ENCODE measurements at places on chromosomes 3 and 15. TPM values are rescaled to one million over a fixed set of nuclear protein-coding genes. Genes with fewer than 3 reads are reported as not detected.

DNA sequence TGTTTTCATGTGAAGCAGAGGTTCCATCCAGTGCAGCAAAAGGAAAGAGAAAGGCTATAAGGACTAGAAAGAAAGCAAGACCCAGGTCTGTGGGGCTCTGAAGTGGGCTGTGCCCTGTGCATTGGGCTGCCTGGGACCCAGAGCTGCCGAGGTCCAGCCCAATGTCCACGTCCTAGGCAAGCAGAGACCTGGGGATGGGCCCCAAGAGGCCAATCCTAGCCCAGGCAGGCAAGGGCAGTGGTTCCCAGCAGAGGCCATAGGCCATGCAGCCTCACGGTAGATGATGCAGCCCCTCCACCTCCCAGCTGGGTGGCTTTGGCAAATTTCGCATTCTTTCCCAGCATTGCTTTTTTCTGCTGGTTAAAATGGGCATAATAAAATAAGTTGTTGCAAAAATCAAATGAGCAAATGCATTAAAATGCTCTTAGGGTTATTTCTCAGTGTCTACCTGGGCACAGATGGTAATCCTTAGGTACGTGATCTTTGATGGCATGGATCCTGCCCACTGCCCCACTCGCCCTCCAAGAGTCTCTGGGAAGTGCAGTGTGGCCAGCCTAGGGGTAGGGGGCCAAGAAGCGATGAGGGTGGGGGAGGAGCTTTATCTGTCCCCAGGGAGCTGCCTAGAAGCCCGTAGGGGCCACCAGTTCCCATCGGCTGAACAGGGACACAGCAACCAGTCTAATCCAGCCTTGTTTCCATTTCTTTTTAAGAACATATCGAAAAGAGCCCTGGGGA lies 22.3 kb upstream of the GP9 start:
- no peak for DNase-seq

GRCh38 chr3:24640330-24640877 lies 145.8 kb upstream of the THRB start:
- no peak for DNase-seq

- DNase-seq: no peak
Measured at GRCh38 chr3:114454551-114455251, 160.9 kb downstream of the TIGIT start.

DNA sequence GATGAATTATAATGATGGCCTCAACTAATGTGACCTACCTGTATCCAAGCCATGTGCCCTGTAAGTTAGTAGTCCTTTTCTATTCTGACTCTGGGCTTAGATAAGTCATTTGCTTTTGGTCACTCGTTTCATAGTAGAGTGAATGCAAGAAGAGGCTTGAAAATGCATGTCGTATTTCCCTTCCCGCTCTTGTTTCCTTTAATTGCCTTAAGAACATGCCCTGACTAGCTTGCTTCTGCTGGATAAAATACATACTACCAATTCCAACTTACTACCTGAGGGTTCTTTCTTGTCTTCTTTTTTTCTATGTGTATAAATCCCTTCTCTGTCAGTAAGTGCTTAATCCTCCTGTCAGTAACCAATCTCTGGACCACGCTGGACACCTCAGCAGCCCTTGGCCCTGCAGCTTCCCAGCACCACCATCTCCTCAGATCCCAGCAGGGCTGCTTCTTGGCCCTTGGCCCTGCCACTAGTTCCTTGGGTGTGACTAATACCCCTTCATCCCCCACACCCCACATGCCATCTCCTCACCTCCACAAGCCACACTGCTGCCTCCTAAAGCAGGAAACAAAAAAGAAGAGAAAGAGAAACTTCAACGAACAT lies 771.7 kb downstream of the IGSF11 start:
- DNase-seq: no peak

- DNase-seq: no peak
Measured at GRCh38 chr15:29672923-29673809, 149.1 kb downstream of the TJP1 start.

GRCh38 chr3:46995901-46996562 lies 16.6 kb downstream of the NBEAL2 start:
- no peak for DNase-seq

DNA sequence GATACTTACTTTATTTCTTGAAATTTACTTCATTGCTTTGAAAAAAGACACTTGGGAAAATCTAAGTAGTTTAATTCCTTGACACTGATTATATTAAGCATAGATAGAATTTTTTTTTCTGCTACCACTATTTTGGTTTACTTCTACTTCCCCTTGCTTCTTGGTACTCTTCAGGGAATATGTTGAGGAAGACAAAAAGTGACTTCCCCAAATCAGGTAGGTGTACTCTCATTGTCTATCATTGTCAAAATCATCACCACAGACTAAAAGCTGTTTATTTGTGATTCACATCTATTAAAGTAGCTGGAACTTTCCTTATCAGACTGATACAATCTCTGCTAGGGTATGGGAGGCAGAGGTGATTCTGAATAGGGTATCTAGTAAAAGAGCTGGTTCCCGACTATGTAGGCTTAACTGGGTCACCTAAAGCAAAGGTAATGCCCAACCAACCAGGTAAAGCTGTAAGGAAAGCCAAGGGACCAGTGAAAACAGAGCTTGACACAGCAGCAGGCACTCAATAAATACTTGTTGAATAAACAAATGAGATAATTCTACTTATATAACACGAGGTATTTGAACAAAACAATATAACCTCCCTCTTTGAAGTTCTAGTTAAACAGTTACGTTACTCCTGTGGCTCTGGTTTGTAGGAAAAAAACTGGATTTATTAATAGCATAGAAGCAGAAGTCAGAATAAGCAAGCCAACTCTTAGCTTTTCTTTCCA lies 346.9 kb downstream of the PLCL2 start:
- DNase-seq: no peak

GRCh38 chr3:133905376-133905775 lies 9.7 kb upstream of the RAB6B start:
- DNase-seq: no peak

DNA sequence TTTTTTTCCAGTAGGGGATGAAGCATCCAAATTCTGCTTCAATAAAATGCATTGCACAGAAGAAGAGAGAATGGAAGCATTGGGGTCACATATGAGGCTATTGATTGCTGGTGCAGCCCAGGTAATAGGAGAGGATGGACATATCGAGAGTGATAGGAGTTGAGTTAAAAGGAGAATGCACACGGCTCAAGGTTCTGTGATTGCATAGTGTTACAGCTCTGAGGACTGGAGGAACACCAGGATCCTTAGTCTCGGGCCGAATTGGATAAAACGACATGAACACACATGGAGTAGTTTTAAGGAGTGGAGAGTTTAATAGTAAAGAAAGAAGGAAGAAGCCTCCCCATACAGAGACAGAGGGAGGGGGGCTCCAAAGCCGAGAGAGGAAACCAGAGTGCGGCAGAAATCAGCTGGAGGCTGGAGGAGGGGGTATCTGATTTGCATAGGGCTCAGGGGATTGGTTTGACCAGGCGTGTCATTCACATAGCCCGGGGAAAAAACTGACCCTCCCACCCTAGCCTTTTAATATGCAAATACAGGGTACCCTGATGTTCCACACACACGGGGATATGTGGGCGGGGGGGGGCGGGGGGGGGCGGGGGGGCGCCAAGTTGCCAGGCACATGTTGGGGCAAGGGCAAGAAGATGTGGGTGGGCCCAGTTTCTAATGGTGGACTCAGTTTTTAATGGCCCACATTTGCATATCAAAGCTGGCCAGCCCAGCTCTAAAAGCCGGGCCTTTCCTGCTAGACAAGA lies 156.9 kb downstream of the AGBL1 start:
- no peak for DNase-seq

DNA sequence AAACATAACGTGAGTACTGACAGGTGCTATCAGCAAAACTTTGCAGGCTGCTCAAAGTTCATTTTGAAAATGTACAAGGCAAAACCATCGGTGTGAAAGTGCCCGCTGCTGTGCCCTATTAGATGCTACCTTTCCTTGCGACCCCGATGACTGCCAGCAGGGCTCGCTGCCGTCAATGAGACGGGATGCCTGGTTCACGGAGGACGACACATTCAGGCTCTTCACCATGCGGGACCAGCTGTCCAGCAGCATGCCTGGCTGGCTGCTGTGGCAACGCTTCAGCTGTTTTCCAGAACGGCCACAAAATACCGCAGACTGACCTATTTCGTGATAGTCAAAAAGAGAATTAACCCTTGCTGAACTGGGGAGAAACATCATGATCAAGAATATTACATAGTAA lies 92.7 kb upstream of the OCA2 start:
- DNase-seq: no peak

GRCh38 chr3:16374047-16374934 lies 109.3 kb downstream of the OXNAD1 start:
- no peak for DNase-seq

- no peak for DNase-seq
Measured at GRCh38 chr15:66290518-66290917, 2.9 kb upstream of the DIS3L start.

- no peak for DNase-seq
Measured at GRCh38 chr15:92848852-92849598, 51.1 kb upstream of the CHD2 start.

DNA sequence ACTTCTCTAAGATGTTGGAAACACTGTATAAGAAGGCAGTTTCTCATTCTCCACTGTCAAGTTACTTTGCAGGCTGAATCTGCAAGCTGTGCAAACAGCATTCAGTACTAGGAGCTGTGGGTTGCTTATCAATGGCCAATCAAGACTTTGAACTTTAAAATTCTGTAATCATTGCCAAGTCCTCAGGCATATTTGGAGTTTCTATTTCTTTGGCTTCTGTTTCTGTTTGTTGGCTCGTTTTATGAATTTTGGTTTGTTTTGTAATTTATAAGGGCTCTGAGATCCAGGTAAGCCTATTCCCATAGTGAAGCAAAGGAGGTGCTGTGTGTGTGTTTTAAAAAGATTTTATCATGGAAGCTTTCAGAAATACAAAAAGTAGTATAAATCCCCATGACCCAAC lies 32.1 kb downstream of the TLNRD1 start:
- DNase-seq: no peak

DNA sequence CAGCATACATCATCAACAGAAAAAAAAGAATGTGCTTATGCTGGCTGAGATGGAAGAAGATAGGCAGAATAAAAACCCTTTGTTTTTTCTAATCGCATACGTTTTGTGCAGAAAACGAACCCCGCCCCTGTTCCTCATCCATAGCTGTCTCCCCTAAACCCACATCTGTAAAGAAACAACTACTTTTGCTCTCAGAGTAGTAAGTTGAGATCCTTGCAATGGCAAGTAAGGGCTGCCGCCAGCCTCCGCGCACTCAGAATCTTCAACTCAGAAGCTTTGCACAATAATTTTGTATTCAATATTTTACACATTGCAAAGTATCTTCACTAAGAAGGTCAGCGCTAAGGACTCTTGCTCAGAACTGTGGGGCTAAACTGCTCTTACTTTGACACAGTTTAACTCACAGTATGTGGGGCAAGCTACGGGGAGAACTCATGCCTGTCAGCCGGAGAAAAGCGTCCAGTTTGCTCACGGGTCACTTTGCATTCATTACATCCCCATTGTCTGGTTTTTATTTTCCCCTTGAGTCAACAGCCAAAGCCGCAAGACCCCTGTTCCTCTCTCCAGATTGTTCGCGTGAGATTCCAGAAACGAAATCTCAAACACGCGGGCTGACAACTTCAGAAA lies 1.0 kb downstream of the LYSMD4 start:
- no peak for DNase-seq

The MAP1A gene
- total RNA-seq: 3.1 TPM

The CYP8B1 gene
- total RNA-seq: not detected

The FANCD2 gene
- total RNA-seq: 2.3 TPM

The CX3CR1 gene
- total RNA-seq: 1.3 TPM

Data from lower leg skin (tissue), 4 donors.